ENCODE measurements at places on chromosomes 12 and 14. TPM values are rescaled to one million over a fixed set of nuclear protein-coding genes. Genes with fewer than 3 reads are reported as not detected.

DNA sequence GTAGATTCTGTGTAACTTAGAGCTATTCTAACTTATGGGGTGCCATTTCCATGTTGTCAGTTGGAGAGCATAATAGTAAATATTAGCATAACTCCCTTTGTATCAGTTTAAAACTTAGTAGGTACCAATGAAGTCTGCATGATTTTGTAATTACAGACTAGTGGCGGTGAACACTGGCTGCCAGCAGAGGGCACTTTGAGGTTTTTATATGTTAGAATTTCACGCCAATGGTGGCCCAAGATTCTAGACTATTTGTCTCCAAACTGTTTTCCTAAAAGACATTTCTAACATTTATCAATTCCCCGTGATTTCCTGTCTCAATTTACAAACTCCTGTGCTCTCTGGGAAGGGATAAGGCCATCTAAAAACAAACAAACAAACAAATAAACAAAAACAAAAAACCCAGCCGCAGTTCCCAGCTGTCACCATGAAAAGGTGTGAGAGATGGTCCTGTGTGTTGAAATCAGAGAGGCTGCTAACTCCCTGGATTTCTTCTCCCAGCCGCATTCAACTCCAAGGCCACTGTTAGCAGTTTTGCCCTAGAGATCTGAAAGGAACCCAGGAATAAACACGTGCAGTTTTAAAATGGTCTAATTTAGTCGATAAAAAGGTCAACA is 57.6 kb downstream of the BRMS1L start:
- DNase-seq: peak; percentile 18
- H3K27me3 ChIP-seq: no peaks in the 10 kb centered on the region
- H3K4me1 ChIP-seq: peaks cover 2% of the 10 kb centered on the region
- H3K36me3 ChIP-seq: no peaks in the 10 kb centered on the region

- H3K4me3 ChIP-seq: no peak overlapping the region
- no peaks in the 10 kb centered on the region for H3K4me1 ChIP-seq
- H3K36me3 ChIP-seq: peaks cover 24% of the 10 kb centered on the region
These were observed 17.9 kb downstream of the RECQL start for GRCh38 chr12:21483531-21483930.

- H3K4me3 ChIP-seq: no peak overlapping the region
- H3K27ac ChIP-seq: peak overlapping the region; percentile 63
- no peak for DNase-seq
- peaks cover 3% of the 10 kb centered on the region for H3K4me1 ChIP-seq
- H3K27me3 ChIP-seq: no peaks in the 10 kb centered on the region
These were observed 154.1 kb upstream of the ATP2B1 start for GRCh38 chr12:89862511-89863445.

Gene LLPH
- 2.7 TPM for total RNA-seq

GRCh38 chr14:64891839-64892375 is 12.2 kb upstream of the SPTB start:
- no peaks in the 10 kb centered on the region for H3K36me3 ChIP-seq
- H3K4me3 ChIP-seq: no peak overlapping the region
- H3K27me3 ChIP-seq: peaks cover 15% of the 10 kb centered on the region
- H3K4me1 ChIP-seq: no peaks in the 10 kb centered on the region
- H3K27ac ChIP-seq: no peak overlapping the region
- peak; percentile 77 for DNase-seq

- no peaks in the 10 kb centered on the region for H3K4me1 ChIP-seq
- peaks cover 19% of the 10 kb centered on the region for H3K27me3 ChIP-seq
- H3K36me3 ChIP-seq: no peaks in the 10 kb centered on the region
- no peak overlapping the region for H3K27ac ChIP-seq
- DNase-seq: no peak
- H3K4me3 ChIP-seq: no peak overlapping the region
These were observed 186.1 kb downstream of the KTN1 start for GRCh38 chr14:55766071-55766470.

Gene GLT1D1
- total RNA-seq: not detected

- DNase-seq: no peak
- no peak overlapping the region for H3K27ac ChIP-seq
These were observed 2.4 kb upstream of the NKX2-1 start for GRCh38 chr14:36522347-36522971.

DNA sequence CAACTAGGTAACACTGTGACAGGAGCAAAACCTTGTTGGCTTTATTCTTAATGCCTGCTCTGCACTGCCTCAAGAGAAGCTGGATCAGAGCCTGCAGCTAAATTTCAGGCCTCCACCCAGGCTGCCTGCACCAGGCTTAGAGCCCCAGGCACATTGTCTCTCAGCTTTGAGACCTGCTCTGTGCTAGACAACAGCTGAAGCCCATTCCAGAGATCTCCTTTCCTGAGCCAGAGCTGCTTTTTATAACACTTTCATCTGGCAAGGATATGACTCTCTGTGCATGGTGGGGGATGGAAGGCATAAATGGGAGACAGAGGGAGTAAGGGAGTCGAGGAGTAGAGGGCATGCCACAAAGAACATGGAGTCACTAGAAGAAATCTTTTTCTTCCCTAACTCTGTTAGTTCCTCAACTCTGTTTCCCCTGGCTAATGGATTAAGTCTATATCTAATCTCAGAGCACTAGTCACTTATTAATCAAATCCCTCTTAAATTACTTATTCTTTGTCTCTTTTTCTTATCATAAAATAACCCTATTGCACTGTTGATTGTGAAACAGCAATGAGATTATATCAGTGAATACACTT is 27.1 kb upstream of the LUM start:
- H3K36me3 ChIP-seq: no peaks in the 10 kb centered on the region
- H3K4me1 ChIP-seq: peaks cover 18% of the 10 kb centered on the region
- peak overlapping the region; percentile 84 for H3K27ac ChIP-seq

Gene ALDH1L2
- total RNA-seq: 22.8 TPM

All from IMR-90 (cell line).